ENCODE measurements at places on chromosomes 3 and 15.

DNA sequence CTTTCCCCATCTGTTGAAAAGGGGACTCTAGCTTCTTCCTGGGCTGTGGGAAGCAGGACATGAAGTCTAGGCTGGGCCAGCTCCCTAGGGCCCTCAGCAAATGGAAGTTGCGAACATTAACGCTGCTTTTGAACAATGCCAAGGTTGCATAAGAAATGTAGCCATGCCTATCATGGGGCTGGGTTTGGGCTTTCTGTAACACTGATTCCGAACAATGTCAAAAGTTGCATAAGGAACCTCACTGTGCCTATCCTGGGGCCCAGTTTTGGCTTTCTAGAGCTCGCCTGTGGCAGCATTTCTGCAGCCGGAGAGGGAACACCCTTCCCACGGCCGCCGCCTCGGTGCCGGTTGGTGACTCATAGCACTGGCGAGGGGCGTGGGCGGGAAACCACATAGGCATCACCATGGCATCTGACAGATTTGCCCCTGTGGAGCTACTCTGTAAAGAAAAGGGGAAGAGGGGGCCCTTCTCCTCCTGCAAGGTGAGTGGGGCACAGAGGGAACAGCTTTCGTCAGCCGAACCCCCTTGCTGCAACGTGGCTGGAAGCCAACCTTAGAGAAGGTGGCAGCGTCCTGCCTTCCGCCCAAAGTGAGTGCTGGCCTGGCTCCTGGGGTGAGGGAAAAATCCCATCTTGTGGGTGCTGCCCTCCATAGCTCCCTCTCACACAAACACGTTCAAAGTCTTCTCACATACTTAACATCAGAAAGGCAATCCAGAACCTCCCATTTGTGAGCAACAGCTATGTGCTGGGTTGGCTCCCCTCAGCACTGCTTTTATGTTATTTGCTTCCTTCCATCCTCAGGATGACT is 46.6 kb upstream of the ATP2B2 start:
- DNase-seq = no peak

- peak; percentile 36 for DNase-seq
These were observed 5.5 kb upstream of the CFAP100 start for GRCh38 chr3:126389112-126389793.

DNA sequence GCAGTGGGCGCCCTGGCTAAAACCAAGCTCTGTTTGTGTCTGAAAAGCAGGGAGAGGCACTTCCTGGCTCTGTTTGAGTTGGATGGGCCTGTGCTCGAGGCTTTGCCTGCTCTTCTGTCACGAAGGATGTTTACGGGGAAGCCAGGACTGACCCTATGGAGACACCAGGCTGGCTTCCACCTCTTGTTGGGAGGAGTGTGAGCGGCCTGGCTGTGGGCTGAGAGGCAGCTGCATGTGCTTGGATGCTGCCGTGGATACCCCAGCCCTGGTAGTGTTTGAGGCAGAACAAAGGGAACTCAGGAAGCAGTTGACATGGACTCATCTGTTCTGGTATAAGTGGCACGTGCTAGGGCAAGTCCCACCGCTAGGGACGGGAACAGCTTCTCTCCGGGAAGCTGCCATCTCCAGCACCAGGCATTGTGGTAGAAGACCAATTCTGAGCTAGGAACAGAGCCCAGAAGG is 17.6 kb upstream of the SLC41A3 start:
- DNase-seq = no peak

DNA sequence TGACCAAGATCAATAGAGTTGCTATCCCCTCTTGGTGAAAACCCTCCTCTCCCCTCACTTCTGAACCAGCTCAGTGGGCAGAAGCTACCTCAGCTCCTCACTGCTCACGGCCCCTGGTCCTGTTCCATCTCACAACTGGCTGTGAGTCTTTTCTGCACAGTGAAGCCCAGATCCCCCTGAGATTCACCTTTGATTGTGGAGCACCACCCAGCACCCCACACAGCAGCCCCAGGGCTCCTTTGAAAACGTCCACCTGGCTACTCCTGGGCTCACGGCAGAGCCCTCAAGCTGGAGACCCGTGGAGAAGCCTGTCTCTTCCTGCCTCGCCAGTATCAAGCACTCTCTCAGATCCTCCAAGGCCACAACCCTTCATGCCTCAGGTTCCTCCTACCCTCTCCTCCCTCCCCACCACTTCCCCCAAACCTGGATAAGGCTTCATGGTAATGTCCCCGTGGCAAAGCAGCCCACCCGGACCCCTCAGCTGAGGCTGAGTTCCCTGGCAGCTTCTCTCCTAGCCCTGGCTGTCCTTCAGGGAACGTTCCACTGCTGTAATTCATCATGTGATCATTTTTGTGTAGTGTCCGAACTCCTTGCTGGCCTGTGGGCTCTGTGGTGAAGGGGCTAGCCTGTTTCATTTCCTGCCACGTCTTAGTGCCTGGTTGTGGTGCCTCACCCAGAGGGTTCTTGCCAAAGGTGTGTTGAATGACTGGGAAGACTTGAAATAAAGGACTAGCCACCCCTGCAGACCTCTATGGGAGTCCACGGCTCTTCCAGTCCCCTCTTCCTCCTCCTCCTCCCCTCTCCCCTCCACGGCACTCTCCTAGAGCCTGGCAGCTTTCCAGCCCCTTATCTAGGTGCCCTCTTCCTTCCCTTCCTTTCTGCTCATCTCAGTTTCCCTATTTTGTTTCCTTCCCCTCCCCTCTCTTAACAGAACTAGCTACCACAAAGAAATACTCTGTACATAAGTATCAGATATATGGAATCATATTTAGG is 44.5 kb downstream of the KY start:
- peak; percentile 55 for DNase-seq

GRCh38 chr15:59686389-59686788 is 2.7 kb downstream of the BNIP2 start:
- DNase-seq = no peak

GRCh38 chr3:14520149-14520548 is 20.0 kb downstream of the GRIP2 start:
- DNase-seq = no peak

- DNase-seq = no peak
These were observed 5.2 kb upstream of the MPI start for GRCh38 chr15:74884428-74885223.

DNA sequence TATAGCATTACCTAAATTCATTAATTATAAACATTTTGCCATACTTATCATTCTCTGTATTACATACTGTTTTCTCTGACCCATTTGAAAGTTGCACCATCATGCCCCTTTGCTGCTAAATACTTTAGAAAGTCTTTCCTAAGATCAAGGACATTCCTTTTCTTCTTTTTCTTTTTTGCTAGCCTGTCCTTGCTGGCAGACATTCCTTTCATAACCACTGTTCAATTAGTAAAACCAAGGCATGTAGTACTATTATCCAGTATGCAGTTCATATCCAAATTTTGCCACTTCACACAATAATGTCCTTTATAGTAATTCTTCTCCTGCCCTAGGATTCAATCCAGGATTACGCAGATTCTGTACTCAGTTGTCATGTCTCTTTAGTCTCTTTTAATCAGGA is 321.0 kb upstream of the C2CD4B start:
- DNase-seq = no peak

GRCh38 chr3:143413372-143413771 is 293.8 kb downstream of the CHST2 start:
- DNase-seq = no peak

DNA sequence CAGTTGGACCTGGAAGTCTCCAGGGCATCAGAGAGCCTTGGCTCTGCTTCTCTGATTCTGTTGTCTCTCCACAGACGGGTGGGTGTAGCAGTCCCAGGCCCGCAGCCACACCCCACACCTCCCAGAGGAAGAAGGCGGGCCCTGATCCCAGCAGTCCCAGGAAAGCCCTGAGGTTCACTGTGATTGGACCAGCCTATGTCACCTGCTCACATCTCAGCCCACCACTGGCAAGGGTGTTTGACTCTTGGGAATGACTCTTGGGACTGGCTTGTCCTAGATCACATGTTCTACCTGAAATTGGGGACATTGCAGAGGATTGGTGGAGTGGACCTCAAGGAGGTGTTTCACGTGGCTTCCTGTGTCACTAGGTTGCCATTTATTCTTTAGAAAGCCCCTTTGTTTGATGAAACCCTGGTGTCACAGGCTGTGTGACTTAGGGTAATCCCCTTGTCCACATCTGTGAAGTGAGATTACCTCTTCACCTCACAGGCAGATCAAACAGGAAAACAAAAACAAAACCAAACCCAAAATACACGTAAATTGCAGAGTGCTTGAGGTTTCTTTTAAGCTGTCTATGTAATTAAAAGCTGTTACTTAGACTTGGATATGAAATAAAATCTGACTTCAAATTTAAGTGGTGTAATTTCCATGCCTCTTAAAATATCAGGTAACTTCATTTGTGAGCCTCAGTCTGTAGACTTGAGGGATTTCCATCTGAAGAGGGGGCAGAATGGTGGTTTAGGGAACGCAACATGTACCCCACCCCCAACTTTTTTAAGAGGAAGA is 26.7 kb downstream of the FLNB start:
- no peak for DNase-seq

DNA sequence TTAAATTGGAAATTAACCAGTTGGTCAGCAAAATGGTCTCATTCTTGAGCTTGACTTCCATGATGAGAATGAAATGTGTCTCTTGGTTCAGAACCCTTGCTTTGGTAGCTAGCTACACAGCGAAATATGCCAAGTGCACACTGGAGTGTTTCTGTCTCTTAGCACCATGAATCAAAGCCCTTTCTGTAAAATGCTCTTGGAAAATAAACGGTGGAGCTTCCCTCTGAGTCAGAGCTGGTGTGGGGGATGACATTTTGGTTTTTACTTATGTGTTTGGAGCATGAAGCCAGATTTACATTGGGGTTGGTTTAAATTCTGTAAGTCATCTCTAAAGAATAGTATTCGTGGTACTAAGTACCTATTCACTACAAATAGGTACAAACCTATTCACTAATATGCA is 85.1 kb upstream of the NANOGP8 start:
- no peak for DNase-seq

- no peak for DNase-seq
These were observed 44.0 kb upstream of the ALDH1A3 start for GRCh38 chr15:100835636-100836035.

DNA sequence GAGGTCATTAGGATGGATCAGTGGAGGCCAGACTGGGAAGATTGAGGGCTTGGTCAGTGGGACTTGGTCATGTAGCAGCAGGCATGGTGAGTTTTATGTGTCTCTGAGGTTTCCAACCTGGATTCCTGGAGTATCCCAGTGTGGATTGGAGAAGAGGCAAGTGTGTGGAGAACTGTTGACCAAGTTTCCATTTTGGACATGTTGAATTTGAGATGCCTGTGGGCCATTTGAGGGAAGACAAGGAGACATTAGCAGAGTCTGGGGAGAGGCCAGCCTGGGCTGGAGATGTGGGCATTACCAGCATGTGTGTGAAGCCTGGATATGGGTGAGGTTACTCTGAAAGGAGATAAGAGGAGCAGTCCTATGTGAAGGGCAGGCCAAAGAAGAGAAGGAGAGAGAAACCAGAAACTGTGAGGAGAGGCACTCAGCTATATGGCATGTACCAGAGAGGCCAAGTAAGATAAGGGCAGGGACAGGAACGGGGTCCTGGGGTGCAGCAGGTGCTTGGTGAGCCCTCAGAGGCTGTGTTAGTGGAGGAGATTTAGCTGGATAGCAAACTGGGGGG is 4.3 kb downstream of the SLC25A38 start:
- DNase-seq = no peak

DNA sequence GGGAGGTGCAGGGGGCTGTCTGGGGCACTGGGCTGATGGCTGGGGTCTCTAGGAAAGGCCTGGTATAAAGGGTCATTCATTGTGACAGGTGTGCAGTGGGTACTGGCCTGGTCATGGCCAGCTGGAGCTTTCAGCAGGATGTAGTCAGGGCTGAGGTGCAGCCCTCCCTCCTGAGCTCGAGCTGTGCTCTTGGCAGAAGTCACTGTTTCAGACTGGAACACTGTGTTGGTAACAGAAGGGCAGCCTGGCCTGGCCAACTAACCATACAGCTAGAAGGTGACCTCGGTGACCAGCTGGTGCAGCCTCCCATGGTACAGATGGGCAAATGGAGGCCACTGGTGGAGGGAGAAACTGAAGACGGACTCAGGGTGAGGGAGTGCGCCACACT is 34.4 kb upstream of the LCTL start:
- no peak for DNase-seq

DNA sequence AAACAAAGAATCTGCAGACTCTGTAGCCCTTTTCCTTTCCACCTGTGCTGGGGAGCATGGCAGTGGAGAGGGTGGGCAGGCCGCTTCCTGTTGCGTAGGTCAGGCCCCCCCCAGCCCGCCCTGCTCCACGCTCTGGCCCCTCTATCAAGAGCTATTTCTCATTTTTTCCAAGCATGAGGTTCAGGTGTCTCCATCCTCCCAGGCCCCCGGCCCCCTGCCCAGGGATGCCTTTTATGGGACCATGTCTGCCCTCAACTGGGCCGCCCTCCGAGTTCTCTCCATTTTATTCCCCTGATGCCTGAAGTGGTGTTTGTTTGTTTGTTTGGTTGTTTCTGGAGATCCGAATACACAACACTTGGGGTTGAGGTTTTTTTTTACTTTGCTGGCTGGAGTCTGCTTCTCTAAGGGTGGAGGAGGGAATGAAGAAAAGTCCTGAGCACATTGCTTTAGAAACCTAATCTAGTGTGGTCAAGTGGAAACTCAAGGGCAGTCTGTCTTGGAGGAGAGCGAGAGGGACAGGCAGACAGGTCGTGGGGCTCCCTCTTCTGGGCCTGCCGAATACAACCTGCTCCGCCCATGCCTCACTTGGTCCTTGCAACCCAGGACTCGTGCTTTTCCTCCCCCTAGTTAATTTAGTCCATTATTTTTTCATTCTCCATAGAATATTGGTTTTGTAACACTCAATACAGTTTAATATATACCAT is 176.5 kb upstream of the LYSMD4 start:
- no peak for DNase-seq

- no peak for DNase-seq
These were observed 232.0 kb upstream of the RASGRP1 start for GRCh38 chr15:38796589-38796988.

- no peak for DNase-seq
These were observed 59.8 kb downstream of the TMED3 start for GRCh38 chr15:79370716-79371115.

GRCh38 chr15:44385344-44385942 is 42.0 kb upstream of the CTDSPL2 start:
- DNase-seq = no peak

- DNase-seq = no peak
These were observed 1.8 kb downstream of the ADAMTS17 start for GRCh38 chr15:100339999-100340398.

- no peak for DNase-seq
These were observed 50.3 kb upstream of the SPRED1 start for GRCh38 chr15:38202361-38202760.

- DNase-seq = no peak
These were observed 14.5 kb downstream of the ZPLD1 start for GRCh38 chr3:102449341-102449740.

- DNase-seq = no peak
These were observed 145.8 kb upstream of the CHRM5 start for GRCh38 chr15:33822479-33822878.

- DNase-seq = no peak
These were observed 101.5 kb upstream of the IL12A start for GRCh38 chr3:159887168-159887567.

- peak; percentile 27 for DNase-seq
These were observed 52.1 kb downstream of the LSM3 start for GRCh38 chr3:14230729-14231128.

DNA sequence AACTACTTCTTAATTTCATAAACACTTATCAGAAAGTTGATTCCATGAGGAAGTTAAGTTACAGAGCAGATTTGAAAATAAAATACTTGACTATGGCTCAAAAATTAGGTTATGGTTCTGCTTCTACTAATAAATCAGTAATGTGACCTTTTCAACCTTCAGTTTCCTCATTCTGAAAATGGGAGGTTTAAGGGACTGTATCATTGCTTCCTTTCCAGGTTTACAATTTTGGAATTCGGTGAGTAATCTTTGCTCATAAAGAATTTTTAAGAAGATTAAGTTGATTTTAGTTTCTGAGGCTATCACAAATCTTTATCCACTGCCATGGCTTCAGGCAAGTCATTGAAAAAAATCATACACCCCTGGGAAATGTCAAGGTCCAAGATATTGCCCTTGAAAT is 1061.2 kb downstream of the DIPK2A start:
- DNase-seq = no peak
